B cell (primary cell): ENCODE measurements at places on chromosomes 2 and 18. TPM values are rescaled to one million over a fixed set of nuclear protein-coding genes. Genes with fewer than 3 reads are reported as not detected.

GRCh38 chr18:8794156-8794933 lies 89.0 kb downstream of the MTCL1 start:
- H3K36me3 ChIP-seq, result no peaks in the 10 kb centered on the region
- no peak overlapping the region for H3K27ac ChIP-seq
- no peak for DNase-seq

DNA sequence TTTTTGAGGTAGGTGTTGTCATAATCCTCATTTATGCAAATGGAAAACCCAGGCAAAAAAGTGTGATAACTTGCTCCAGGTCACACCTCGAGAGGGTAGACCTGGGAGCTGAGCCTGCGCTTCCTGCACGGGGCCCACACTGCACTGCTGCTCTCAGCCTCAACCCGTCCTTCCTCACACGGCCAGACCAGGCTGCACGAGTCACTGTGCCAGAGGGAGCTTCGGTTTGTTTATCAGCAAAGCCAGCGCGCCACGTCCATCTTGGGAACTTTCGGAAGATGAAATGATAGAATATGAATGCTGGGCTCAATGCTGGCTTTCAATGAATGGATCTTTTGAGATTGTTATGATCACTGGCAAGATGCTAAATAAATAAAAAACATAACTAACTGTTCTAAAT lies 14.4 kb downstream of the COPS9 start:
- no peaks in the 10 kb centered on the region for H3K36me3 ChIP-seq
- H3K27me3 ChIP-seq, result no peaks in the 10 kb centered on the region
- H3K4me1 ChIP-seq, result no peaks in the 10 kb centered on the region
- no peak overlapping the region for H3K4me3 ChIP-seq

Gene CEBPZ
- total RNA-seq, result 43.9 and 56.5 TPM in 2 replicates

Gene PROKR1
- total RNA-seq, result not detected in 2 replicates

Gene REG1A
- total RNA-seq, result not detected in 2 replicates
